CD4-positive, alpha-beta T cell treated with Interleukin-17A for 1 hour (primary cell): ENCODE measurements at places on chromosomes 12 and 14.
A peak's percentile ranks its signal among the peaks of the same experiment; 100 is the strongest.

DNA sequence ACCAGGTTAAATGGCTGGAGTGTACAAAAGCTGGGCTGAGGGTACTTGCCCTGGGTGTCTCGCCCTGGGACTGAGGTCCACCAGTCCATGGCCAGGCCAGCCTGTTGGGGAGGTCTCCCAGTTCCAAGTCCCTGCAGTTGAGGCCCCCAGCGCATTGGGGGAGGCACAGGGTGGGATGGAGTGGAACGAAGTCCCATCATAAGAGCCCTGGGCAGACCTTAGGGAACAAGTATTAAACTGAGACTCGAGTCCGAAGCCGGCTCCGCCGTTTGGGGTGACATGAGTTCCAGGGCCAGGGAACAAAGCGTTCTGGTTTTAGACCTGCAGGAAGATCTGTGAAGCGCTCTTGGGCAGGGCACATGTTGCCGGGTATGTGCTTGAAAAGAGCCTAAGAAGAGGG, 84.7 kb downstream of the ALG10 start:
- DNase-seq, result no peak

DNA sequence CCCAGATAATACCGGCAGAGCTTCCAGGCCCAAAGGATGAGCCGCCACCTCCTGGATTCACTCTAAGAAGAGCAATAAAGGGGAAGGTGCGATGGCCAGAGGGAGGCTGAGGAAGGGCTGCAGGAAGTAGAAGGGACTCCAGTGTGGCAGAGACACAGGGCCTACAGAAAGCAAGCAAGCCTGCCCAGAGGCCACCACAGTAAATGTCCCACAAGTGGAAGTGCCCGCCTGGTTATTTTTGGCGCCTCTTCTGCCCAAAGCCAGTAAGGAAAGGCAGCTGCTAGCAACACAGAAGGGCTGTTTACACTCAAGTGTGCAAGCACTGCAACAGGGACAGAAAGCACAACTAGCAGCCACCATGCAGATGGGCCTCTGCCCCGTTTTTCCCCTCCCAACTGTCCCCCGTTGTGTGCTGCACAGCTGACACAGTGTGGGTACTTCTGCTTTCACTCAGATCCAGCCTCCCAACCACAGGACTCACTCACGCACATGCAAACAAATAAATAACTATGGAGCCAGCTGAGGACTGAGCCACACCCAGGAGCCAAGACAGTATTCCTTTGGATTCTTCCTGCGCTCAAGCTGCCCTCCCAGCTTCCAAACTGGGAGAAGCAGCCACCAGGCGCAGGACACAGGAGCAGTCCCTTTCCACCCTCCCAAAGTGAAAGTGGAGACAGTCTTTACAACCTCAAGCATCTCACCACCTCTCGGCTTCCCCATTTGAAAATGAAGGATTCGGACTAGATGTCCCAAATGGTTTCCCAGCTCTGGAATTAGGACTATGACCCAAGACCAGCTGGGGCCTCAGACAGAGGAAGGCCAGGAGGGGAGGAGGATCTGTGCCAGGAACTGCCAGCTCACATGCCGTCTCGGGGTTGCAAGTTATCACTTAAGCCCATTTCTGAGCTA, 40.0 kb upstream of the PNMA1 start:
- DNase-seq, result peak; percentile 44

GRCh38 chr14:104600141-104600643, 4.4 kb downstream of the TMEM179 start:
- DNase-seq, result no peak

- DNase-seq, result no peak
These were observed 29.0 kb downstream of the LTBP2 start for GRCh38 chr14:74582910-74583581.

DNA sequence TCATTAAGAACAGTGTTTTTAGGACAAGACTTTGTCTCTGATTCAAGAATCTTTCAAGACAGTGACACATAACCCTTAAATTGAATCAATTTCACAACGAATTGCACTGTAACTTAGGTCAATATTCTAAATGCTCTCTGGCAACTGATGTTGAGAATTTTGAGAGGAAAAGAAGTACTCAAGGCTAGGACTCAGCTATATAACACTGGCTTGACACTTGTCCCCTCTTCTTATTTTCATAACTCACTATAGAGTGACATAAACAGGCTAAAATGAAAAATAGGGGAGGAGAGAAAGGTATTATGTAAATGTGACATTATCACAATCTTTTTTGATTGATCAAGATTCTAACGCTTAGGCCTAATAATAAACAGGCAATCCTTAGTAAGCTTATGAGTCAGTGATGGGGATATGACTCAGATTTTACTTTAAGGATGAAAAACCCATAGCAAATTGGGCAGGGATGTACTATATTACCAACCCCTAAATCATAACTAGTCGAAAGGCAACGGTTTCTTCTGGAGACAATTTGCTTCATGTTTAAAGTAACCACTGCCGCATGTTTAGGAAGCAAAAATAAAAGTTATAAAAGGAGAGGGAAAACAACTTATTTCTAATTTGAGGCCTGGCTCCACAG, 10.9 kb downstream of the BTG1 start:
- DNase-seq, result peak; percentile 48

GRCh38 chr12:67893022-67893580, 96.1 kb upstream of the IFNG-AS1 start:
- no peak for DNase-seq

DNA sequence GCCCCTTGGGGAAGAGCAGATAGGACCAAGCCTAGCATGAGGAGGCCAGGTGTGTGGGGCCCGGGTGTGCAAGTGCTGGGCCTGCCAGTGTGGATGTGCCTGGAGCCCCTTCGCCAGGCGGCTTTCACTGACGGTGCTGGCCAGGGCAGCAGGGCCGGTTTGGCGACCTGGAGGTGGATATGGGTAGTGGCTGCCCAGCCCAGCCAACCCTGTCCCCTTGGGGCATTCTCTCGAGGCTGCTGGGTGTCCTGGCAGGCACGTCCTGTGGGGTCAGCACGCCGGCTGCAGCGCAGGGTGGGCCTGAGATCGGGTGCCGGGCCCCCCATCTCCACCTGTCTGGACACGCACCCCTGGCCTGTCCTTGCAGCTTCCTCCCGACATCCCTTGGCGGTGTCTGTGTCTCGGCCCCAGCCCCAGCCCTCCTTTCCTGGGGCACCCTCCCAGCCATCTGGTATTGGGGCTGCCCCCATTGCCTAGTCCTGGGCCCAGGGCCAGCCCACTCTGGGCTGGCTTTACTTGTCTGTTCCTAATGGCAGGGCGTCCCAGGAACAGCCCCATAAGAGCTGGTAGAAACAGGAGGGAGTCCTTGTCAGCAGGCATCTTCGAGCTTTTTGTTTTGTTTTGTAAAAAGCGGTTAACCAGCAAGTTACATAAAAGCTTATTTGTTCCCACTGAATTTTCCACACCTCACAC, 7.2 kb upstream of the CRIP2 start:
- DNase-seq, result no peak

DNA sequence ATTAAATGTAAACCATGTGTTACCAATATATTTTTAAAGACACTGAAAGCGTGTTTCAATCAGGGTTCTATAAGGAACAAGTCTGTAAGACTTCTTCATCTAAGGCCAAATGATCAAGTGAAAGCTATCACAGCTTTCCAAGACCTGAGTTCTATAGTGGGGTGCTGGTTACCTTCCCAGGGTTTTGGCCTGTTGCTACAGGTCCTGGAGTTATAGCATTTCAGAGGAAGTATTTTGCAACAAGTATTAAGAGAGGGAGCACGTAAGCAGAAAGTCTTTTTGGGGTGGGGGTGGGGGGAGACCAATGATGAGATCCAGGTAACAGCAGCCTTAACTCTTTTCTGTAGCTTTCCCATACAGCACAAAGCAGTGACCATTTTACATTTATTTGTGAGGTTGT, 43.8 kb downstream of the FOXN3 start:
- DNase-seq, result no peak

GRCh38 chr12:95997911-95998510, 1.9 kb upstream of the HAL start:
- no peak for DNase-seq

DNA sequence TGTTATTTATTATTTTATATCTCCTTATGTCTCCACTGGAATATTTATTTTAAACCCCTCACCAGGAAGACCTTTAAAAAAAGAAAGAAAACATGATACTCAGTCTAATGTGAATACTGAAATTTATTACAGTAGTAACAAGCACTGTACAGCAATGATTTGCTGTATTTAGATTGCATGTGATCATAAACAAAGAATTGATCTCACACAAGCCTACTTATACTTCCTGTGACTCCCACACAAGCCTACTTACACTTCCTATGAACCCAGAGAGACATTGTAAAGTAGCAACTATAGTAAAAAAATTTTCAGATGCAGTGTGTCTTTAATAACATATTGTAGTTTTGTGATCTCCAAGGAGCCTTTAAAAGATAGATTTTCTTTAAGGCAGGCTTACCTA, 142.7 kb upstream of the SYT1 start:
- no peak for DNase-seq

DNA sequence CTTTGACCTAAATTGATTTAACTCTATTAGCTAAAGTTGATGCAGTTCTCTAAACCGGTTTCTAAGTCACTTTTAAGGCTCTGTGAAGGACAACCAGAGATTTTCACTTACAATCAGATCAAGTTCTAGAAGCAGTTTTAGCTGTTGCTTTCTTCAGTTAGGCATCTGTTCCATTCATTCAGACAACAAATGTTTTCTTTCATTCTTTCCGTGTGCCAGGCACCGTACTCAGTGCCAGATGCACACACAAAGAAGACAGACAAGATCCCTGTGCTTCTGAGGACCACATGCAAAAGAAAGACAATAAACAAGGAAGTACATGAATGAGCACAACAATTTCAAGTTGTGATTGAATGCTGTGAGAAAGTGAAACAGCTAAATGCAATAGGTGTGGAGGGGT, 11.1 kb upstream of the EGLN3 start:
- no peak for DNase-seq

GRCh38 chr12:41206298-41206697, 18.2 kb downstream of the PDZRN4 start:
- no peak for DNase-seq

GRCh38 chr12:77372026-77372425, 306.7 kb upstream of the E2F7 start:
- DNase-seq, result no peak

DNA sequence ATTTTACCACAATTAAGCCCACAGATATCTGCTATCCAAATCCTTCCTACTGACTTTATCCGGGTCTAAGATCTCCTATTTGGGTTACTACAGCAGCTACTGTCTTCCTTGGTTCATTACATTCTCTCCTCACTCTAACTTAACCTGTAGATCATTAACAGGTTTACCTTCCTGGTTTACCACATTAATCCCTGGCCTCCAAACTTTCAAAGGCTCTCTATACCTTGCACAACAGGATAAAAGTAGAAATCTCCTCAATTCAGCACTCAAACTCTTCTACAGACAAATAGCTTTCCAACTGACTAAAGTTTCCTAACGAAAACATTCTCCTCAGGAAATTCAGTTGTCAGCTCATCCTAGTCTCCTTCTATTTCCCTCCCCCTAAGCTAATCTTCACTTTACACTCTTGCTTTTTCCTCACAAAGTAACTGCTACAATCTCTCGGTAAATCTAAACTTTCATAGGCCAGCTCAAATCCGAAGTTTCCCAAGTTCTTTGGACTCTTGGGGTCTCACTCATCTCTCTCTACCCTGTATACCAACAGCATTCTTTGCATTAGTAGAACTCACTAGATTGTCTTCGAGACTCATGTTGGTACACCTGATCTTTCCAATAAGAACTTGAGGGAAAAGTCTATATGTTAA, 2.7 kb downstream of the BTBD7 start:
- DNase-seq, result no peak

GRCh38 chr12:105077435-105077834, 6.8 kb downstream of the ALDH1L2 start:
- DNase-seq, result no peak

- DNase-seq, result no peak
These were observed 870 bp upstream of the TBPL2 start for GRCh38 chr14:55441286-55441685.

DNA sequence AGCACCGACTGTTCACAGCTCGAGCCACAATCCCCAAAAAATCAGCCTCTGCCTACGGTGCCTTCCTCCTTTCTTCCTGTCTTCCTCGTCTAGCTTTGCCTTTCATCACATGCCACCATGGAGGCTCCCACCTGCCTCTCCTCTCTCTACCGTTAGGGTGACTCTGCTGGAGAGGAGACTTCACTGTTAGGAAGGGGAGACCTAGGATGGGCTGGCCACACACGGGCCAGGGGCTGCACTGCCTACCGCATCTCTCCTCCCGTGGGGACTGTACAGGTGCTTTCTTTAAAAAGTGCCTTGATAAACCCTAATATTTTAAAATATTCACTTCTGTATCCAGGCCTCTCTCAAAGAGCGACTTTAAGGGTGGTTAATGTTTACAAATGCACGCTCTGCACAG, 1104.7 kb downstream of the BCL11B start:
- DNase-seq, result no peak

DNA sequence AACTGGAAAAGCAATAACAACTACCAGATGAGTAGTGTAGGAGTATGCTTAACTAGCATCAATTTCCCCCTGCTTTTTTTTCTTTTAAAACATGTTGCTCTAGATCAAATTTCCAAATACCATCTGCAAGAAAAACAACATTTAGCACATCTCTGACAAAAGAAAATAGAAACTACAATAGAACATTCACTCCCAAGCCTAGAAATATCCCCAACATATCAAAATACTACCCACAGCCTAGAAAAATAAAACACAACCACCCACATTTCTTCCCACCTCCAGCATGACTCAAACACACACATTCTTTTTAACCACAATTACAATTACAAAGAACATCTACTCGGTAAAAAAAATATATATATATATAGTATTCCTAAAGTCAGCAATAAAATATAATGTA, 120.0 kb downstream of the PPFIA2 start:
- no peak for DNase-seq
